ENCODE measurements at places on chromosomes 3 and 15.

DNA sequence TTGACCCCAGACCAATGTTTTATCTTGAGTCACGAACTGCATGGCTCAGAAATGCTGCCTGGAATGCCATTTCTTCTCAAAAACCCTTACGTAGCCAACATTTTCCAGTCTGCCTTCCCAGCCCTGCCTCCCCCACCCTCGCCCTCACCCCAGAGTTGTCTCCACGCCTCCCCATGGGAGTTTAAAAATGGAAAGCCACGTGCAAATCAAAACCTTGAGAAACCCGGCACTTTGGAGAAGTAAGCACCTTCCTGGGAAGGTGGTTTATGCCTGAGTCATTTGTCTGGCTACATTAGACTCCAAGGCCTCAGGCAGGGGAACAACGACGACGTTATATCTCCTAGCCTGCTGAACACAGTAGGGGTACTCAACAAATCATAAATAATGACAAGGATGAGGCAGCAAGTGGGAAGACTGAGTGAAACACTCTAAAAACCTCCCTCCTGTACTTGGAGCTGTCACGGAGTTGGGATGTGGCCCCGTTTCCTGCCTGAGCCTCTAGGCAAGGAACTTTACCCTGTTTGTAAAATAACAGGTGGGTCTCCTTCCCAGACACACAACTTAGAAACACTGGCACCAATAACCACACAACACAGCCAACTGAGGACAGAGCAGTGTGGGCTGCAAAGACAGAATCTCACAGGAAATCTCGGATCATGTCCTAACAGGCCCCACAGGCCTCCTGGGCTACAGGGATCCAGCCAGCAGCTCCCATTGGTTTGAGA is 179.1 kb downstream of the NTRK3 start:
- no peak for DNase-seq

GRCh38 chr3:33417066-33417673 is 23.0 kb downstream of the UBP1 start:
- DNase-seq = no peak

DNA sequence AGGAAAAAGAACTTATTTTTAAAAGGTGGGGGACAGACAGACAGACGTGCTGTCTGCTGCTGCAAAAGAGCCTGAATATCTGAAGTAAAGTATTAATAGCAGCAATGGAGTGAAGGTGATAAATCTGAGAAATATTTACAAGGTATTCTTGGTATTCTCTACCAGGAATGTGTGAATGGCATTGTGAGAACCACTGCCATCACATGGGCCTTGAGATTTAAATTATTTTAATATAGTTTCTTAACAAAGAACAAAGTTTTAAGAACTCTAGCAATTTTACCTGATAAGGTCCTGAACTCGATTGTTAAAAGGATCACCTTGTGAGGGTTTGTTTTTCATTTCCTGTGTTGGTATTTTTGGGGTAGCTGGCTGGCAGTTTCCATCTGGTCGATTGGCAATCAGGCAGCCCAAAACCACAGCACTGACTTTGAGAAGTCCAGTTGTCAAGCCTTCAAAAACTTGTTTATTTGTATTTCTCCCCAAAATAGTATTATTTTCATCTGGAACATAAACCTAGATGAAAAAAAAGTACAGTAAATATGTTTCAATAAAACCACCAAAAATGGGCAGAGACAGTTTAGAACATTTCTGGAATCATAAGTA is 97.3 kb downstream of the ISL2 start:
- DNase-seq = no peak

DNA sequence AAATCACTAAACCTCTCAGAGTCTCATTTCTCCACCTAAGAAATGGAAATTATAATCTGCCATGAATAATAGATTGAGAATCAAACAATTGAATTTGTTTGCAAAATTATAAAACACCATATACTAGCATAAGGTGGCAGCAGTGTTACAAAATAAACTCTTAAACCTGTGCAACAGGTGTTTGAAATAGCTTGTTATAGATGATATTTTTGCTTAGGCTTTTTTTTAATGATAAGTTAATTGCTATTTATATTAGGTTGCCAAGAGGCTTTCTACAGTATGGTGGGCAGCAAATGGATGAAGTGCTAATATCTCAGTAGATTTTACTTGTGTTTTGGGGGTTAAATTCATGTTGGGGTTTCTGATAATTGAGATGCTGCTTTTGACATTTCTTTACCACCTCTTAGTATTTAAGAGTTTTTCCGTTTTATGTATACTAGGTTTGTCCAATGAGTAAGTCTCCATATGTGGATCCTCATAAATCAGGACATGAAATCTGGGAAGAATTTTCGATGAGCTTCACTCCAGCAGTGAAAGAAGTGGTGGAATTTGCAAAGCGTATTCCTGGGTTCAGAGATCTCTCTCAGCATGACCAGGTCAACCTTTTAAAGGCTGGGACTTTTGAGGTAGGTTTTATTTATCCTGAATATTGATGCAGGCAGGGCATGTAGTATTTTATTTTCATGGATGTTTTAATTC is 19.6 kb downstream of the NR1D2 start:
- no peak for DNase-seq

- DNase-seq = no peak
These were observed 22.2 kb downstream of the FXR1 start for GRCh38 chr3:180934638-180935037.

DNA sequence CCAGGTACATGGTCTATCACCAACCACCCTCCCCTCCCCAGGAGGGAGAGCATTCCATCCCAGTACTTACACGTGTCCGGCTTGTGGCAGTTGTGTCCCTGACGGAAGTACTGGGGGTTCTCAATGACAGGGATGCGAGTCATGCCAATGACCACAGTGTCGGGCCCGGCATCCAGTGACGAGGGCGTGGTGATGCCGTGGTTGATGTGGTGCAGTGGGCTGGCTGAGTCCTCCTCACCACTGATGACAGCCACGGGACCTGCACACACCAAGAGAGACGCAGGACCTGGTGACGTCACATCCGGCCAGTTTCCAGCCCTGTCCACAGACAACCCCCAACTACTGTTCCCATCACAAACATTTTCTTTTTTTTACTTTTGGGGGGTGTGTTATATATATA is 223.8 kb downstream of the NTRK3 start:
- DNase-seq = no peak

- DNase-seq = no peak
These were observed 63.2 kb upstream of the BCL6 start for GRCh38 chr3:187808527-187808895.

- DNase-seq = no peak
These were observed 261.0 kb downstream of the PYDC2 start for GRCh38 chr3:191721990-191722389.

DNA sequence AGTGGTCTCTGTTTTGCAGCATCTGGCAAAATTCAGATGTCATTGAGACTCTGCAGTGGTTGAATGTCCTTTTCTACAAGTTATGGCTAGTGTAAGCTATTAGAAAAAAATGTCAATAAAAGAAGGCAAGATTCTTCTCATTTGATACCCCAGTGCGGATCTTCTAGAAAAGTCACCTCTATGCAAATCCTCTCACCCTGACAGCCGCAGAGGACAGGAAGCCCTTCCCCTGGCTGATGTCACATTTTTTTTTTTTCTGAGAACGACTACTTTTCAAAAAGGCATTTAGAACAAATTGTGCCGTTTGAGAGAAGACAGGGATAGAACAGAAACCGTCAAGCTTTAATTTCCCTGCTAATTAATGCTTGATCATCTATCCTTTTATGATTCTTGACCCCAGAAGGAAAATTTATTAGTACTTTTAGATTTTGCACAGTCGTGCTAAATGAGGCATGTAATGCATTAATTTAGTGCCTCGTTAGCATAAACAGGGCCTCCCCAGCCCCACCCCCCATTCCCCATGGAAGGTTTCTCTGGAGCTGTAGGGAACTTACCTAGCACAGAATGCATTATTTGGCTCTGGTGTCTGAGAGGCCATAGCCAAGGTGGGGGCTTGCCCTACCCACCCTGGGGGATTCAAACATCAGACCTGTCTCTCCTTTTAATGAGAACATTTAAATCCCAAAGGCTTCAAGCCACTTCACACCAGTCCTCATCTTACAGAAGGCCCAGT is 183.8 kb downstream of the OPA1 start:
- DNase-seq = no peak

DNA sequence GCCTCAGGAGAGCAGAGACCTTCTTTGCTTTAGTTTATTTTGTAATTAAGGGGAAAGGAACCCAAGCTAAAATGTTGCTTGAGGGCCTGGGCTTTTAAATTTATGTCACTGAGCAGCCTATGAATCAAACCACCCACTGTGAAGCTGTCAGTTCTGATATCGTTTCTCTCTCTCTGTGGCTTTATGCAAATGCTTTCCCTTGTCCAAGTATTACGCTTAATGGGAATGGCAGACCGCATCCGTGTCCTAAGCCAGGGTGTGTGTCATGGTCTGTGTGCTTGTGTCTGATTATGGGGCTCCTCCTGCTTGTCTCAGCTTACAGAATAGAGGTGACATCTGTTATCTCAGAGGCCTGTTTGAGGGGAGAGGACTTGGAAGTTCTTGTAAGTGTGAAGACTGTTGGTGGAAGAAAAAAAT is 82.4 kb downstream of the EBLN2 start:
- DNase-seq = no peak

DNA sequence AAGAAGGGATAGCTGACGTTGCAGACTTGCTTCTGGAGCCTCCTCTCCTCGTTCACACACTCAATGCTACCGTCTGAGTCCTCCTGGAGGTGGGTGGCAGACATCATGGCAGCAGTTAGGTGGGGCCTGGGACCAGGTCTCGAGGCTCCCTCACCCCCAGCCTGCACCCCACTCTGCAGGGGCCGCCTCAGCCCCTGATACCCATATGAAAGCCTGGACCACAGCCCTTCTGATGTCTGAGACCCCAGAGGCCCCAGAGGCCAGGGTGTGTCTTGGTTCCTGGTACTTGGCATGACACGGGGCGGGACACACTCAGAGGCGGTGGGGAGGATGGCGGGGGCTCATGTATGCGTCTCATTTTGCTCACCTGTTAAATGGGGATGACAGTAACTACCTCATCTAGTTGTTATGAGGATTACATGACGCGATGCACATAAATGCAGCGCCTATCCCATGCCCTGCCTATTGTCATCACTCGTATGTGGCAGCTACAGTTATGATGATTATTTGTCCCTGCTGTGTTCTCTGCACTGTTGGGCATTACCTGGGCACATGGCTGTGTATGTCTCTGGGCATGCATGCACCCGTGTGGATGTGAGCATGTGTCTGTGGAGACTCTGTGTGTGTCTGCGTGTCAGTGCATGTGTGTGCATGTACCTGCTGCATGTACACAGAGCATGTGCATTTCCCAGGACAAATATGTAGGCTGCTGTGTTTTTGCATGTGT is 39.9 kb downstream of the FEM1B start:
- no peak for DNase-seq

DNA sequence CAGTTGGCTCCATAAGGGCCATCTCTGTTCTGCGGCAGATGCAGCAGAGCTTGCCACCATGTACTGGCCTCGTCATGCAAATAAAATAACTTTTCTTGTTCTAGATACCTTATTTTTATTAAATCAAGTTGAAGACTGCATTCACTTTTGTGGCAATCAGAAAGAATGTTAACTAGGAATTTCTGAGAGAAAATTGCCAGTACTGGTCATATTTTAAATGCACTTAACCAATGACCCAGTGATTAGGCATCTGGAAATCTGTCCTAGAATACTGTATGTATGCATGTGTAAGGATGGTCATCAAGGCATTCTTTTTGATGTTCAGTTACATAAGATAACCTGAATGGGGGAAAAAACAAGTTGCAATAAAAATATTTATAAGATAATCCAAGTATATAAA is 34.2 kb upstream of the CSPG5 start:
- DNase-seq = no peak

GRCh38 chr3:44184319-44184953 is 57.2 kb upstream of the TOPAZ1 start:
- DNase-seq = no peak

Data from stimulated activated CD4-positive, alpha-beta T cell treated with anti-CD3 and anti-CD28 coated beads, Interleukin-2, amount 100 ng/mL, for 4 hours (primary cell).